ENCODE measurements at places on chromosomes 7 and 10. TPM values are rescaled to one million over a fixed set of nuclear protein-coding genes. Genes with fewer than 3 reads are reported as not detected.

The ANKRD61 gene
- not detected for total RNA-seq

The SKIDA1 gene
- not detected for total RNA-seq

The EEF1AKMT2 gene
- 7.9 TPM for total RNA-seq

- no peak overlapping the region for H3K27ac ChIP-seq
- no peaks in the 10 kb centered on the region for H3K27me3 ChIP-seq
Measured at GRCh38 chr7:1552200-1552599, 3.8 kb downstream of the TMEM184A start.

GRCh38 chr7:64643566-64643965 lies 22.4 kb upstream of the ZNF107 start:
- H3K4me1 ChIP-seq = no peaks in the 10 kb centered on the region
- H3K36me3 ChIP-seq = no peaks in the 10 kb centered on the region
- H3K4me3 ChIP-seq = no peak overlapping the region
- no peak overlapping the region for H3K27ac ChIP-seq

- DNase-seq = no peak
- no peaks in the 10 kb centered on the region for H3K27me3 ChIP-seq
- H3K27ac ChIP-seq = peak overlapping the region; percentile 85
- no peaks in the 10 kb centered on the region for H3K36me3 ChIP-seq
Measured at GRCh38 chr10:116741391-116742351, 695 bp downstream of the HSPA12A start.

The EN2 gene
- 1.2 TPM for total RNA-seq

DNA sequence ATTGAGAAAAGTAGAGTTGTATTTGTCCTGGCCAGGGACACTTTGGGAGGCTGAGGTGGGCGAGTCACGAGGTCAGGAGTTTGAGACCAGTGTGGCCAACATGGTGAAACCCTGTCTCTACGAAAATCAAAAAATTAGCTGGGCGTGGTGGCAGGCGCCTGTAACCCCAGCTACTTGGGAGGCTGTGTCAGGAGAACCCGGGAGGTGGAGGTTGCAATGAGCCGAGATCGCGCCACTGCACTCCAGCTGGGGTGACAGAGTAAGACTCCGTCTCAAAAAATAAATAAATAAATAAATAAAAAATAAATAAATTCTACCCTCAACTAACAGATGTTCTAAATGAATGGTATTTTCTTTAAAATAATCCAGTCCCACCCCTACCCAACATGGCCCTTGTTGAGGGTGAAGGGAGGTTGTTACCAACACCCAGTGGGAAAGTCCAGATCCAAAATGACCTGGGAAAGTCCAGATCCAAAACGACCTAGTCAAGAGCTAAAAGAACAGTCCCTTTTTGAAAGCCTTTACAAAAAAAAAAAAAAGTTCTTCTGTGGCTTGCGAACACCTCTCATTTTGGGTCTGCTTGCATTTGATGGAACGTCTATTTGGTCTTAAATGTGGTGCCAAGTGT lies 16.0 kb downstream of the MXI1 start:
- DNase-seq = no peak
- H3K4me3 ChIP-seq = no peak overlapping the region

DNA sequence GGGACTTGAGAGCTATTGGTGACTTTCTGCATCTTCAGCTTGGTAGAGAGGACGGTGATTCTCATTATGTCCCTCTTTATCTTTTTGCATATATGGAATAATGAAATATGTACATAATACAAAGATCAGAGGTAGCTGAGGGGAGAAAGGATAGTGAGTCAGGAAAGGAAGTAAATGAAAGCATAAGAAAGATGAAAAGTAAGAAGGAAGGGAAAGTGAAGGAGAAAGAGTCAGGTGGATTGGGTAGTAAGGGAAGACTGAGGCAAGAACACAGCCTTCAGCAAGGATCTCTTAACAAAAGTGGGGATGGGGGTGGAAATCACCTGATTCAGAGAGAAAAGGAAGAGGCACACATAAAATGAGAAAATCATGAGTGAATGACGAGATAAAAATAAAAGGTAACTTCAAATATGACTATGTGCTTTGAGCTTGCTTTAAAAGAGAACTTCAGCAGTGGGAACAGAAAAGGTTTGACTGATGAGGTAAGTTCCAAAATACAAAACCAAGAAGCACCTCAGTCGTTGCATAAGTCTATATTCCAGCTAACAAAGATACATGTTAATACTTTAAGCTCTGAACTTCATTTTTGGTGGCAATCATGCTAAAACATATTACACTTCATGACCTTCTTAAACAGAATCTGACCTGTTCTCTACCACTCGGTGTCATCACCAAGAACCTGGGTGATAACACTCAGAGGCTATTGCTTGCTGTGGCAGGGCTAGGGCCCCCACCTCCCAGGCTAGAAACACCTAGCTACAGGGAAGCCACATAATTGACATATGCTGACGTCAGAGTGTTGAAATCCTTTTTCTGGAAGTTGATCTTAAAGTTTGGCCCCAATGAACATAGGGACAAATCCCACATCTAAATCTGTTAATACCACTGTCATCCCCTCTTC lies 32.9 kb downstream of the NRCAM start:
- no peak overlapping the region for H3K27ac ChIP-seq
- H3K4me1 ChIP-seq = no peaks in the 10 kb centered on the region
- H3K36me3 ChIP-seq = no peaks in the 10 kb centered on the region
- no peak for DNase-seq

The HIPK2 gene
- total RNA-seq = 30.5 TPM

The CHST3 gene
- 16.9 TPM for total RNA-seq

The ATP6V0E2 gene
- 9.0 TPM for total RNA-seq

The FEZF1 gene
- not detected for total RNA-seq

- no peak overlapping the region for H3K27ac ChIP-seq
- H3K27me3 ChIP-seq = no peaks in the 10 kb centered on the region
- no peaks in the 10 kb centered on the region for H3K36me3 ChIP-seq
- H3K4me3 ChIP-seq = no peak overlapping the region
- DNase-seq = no peak
Measured at GRCh38 chr10:47079204-47079580, 168.0 kb downstream of the PTPN20 start.

- H3K27ac ChIP-seq = no peak overlapping the region
- DNase-seq = no peak
- no peaks in the 10 kb centered on the region for H3K27me3 ChIP-seq
Measured at GRCh38 chr7:74017125-74017524, 10.8 kb upstream of the ELN start.

GRCh38 chr7:119594956-119595355 lies 678.0 kb upstream of the KCND2 start:
- no peak for DNase-seq
- no peak overlapping the region for H3K27ac ChIP-seq
- no peaks in the 10 kb centered on the region for H3K36me3 ChIP-seq
- H3K4me1 ChIP-seq = no peaks in the 10 kb centered on the region
- H3K4me3 ChIP-seq = no peak overlapping the region
- H3K27me3 ChIP-seq = no peaks in the 10 kb centered on the region

GRCh38 chr7:67858931-67859330 lies 862.3 kb downstream of the TYW1 start:
- no peaks in the 10 kb centered on the region for H3K4me1 ChIP-seq
- no peaks in the 10 kb centered on the region for H3K36me3 ChIP-seq
- H3K27ac ChIP-seq = no peak overlapping the region
- H3K4me3 ChIP-seq = no peak overlapping the region

- no peaks in the 10 kb centered on the region for H3K4me1 ChIP-seq
- no peak overlapping the region for H3K27ac ChIP-seq
Measured at GRCh38 chr10:122241836-122242235, 29.3 kb upstream of the BTBD16 start.

DNA sequence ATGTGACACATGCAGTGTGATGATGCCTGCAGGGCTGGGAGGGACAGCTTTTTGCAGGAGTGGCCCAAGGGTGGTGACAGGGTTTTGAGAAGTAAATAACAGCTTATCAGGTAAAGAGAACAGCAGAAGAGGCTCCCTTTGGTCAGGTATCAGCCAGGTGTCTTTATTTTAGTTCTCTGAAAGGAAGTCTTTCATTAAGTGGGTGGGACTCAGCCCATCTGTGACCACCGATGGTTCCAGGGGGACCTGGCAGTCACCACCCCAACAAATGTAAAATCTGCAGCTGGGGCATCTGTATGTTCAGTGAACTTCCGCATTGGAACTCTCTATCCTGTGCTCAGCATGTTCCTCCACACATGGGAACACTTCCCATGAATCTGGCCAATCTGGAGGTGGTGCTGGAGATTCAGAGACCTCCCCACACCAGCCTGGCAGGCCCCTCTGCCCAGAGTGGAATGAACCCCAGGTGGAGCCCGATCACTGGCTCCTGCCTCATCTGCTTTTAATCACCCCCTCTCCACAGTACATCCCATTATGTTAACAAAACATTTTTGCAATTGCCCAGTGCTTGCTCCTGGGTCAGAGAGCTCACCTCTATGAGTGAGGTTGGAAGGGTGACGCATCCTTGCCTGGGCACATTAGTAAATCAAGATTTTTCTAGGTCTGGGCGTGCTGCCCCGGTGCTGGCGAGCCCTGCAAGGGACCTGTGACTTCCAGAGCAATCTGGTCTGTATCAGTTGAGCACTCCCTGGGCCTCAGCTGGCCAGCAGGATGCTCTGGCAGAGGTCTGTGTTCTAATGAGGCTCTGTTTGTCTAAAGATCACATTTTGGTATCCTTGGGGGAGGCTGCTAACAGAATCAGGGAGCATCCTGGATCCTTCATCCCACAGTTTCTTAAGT lies 140.4 kb upstream of the GDF10 start:
- no peaks in the 10 kb centered on the region for H3K4me1 ChIP-seq
- H3K4me3 ChIP-seq = no peak overlapping the region
- no peak overlapping the region for H3K27ac ChIP-seq
- H3K36me3 ChIP-seq = no peaks in the 10 kb centered on the region
- no peak for DNase-seq
- H3K27me3 ChIP-seq = no peaks in the 10 kb centered on the region

GRCh38 chr10:80372675-80373074 lies 16.1 kb downstream of the DYDC2 start:
- H3K27me3 ChIP-seq = no peaks in the 10 kb centered on the region
- H3K4me3 ChIP-seq = no peak overlapping the region
- no peak for DNase-seq
- H3K36me3 ChIP-seq = no peaks in the 10 kb centered on the region
- H3K27ac ChIP-seq = no peak overlapping the region

DNA sequence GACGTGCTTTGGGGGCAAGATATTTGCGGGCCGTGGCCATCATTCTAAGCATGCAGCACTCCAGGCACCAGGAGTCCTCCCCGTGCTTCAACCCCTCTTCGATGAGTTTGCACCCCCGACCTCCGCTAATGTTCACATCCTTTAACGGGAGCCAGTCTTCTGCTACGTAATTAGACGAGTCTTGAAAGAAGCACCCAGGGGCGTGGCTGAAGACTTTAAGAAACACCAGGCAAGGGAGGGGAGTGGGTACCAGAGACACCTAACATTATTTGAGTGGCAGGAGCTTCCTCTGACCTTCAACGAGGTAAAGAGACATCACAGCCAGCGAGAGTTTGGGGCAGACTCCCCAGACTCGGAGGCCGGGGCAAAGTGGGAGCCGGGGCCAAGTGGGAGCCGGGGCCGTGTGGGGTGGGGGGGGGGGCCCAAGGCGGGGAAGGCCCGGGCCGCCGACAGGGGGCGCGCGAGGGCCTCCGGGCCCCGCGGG lies 31.1 kb upstream of the TOMM7 start:
- no peaks in the 10 kb centered on the region for H3K27me3 ChIP-seq
- no peaks in the 10 kb centered on the region for H3K36me3 ChIP-seq
- H3K27ac ChIP-seq = peak overlapping the region; percentile 94
- DNase-seq = peak; percentile 15
- H3K4me1 ChIP-seq = peaks cover 46% of the 10 kb centered on the region
- peak overlapping the region; percentile 36 for H3K4me3 ChIP-seq

The IKZF1 gene
- total RNA-seq = 2.3 TPM

The TMEM139 gene
- not detected for total RNA-seq

DNA sequence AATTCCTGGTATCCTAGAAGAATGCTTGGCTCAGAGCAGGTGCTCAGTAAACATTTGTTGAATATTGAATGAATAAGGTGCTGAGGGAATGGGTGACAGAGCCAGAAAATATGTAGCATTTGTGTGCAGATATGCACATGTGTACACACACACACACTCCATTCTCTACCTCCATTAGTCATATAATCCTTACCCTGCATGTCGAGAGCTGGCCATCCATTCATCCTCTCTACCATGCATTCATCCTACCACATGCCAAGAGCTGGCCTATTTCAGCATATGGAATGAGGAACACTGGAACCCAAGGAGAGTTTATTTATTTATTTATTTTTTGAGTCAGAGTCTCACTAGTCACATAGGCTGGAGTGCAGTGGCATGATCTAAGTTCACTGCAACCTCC lies 284.8 kb downstream of the PLXNA4 start:
- no peak for DNase-seq
- no peak overlapping the region for H3K4me3 ChIP-seq
- no peaks in the 10 kb centered on the region for H3K4me1 ChIP-seq
- H3K27me3 ChIP-seq = no peaks in the 10 kb centered on the region

The CHRM2 gene
- total RNA-seq = not detected

The ERLIN1 gene
- total RNA-seq = 8.5 TPM

DNA sequence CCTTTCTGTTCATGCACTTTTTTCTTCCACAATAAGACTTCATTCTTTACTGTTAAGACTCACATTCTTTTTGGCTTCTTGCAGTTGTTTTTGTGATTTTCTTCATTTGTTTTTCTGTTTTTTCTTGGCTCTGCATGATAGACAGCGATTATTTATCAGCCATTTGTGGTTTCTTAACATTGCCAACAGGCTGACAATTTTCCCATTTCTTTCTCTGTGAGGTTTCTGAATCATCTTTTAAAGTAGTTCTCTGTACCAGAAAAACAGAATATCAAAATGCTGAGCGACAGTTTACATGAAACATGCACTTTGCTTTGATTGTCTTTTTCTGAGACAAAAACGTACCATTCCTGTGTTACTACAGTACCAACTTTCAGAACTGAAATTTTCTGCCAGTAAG lies 334.2 kb upstream of the MAGI2 start:
- H3K27ac ChIP-seq = no peak overlapping the region
- DNase-seq = no peak
- H3K27me3 ChIP-seq = no peaks in the 10 kb centered on the region
- no peaks in the 10 kb centered on the region for H3K36me3 ChIP-seq

The XRCC2 gene
- 0.20 TPM for total RNA-seq

The OR2A7 gene
- not detected for total RNA-seq

The FKBP9 gene
- 32.1 TPM for total RNA-seq

- H3K27me3 ChIP-seq = no peaks in the 10 kb centered on the region
- H3K27ac ChIP-seq = no peak overlapping the region
- no peaks in the 10 kb centered on the region for H3K36me3 ChIP-seq
Measured at GRCh38 chr7:102275123-102275703, 11.5 kb upstream of the SH2B2 start.

DNA sequence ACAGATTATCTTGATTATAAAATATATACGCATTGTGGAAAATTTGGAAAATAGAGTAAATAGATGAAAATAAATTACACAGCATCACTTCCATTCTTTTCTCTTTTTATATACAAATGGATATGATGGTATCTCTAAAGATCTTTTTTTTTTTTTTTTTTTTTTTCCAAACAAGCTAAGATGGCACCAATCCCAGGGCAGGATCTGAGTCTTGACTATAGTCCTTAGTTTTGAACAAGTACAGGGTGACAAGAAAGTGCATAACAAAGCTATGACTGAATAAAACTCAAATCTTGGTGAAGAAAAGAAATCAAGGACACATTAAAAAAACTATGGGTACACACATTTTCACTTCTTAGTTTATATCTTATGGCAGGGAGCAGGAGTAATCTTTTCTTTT lies 42.6 kb upstream of the FAM133B start:
- no peaks in the 10 kb centered on the region for H3K27me3 ChIP-seq
- peaks cover 25% of the 10 kb centered on the region for H3K4me1 ChIP-seq
- no peak overlapping the region for H3K4me3 ChIP-seq
- H3K27ac ChIP-seq = peak overlapping the region; percentile 72
- DNase-seq = no peak
- H3K36me3 ChIP-seq = no peaks in the 10 kb centered on the region

The FKBP6 gene
- total RNA-seq = not detected

GRCh38 chr10:88042160-88043100 lies 179.0 kb downstream of the PTEN start:
- DNase-seq = peak; percentile 76
- no peaks in the 10 kb centered on the region for H3K27me3 ChIP-seq
- H3K4me1 ChIP-seq = peaks cover 19% of the 10 kb centered on the region
- H3K4me3 ChIP-seq = peak overlapping the region; percentile 16
- no peaks in the 10 kb centered on the region for H3K36me3 ChIP-seq

All from gastrocnemius medialis (tissue), 4 donors.